Activated naive CD8-positive, alpha-beta T cell treated with anti-CD3 and anti-CD28 coated beads for 36 hours (primary cell): ENCODE measurements at places on chromosomes 16 and 17.

DNA sequence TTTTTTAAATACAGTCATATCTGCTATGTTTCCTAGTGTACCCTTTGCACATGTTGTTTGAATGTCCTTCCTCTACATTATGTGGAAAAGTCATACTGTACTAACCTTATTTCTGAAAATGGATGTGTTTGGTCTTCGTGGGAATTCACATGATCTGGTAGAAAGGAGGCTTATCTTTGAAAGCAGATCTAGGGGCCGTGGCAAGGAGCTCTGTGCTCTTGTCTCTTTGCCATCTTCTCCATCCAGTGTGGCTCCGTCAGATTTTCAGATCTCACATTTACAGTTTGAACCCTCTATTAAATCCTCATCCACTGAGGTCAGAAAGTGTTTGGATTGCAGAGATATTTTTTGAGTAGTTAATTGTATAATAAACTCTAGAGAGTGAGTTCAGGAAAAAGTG is 32.9 kb downstream of the MAP2K4 start:
- peak overlapping the region; percentile 85 for H3K27ac ChIP-seq
- no peaks in the 10 kb centered on the region for H3K27me3 ChIP-seq
- H3K36me3 ChIP-seq, result peaks cover 23% of the 10 kb centered on the region
- DNase-seq, result no peak
- peaks cover 82% of the 10 kb centered on the region for H3K4me1 ChIP-seq
- peak overlapping the region; percentile 63 for H3K4me3 ChIP-seq

DNA sequence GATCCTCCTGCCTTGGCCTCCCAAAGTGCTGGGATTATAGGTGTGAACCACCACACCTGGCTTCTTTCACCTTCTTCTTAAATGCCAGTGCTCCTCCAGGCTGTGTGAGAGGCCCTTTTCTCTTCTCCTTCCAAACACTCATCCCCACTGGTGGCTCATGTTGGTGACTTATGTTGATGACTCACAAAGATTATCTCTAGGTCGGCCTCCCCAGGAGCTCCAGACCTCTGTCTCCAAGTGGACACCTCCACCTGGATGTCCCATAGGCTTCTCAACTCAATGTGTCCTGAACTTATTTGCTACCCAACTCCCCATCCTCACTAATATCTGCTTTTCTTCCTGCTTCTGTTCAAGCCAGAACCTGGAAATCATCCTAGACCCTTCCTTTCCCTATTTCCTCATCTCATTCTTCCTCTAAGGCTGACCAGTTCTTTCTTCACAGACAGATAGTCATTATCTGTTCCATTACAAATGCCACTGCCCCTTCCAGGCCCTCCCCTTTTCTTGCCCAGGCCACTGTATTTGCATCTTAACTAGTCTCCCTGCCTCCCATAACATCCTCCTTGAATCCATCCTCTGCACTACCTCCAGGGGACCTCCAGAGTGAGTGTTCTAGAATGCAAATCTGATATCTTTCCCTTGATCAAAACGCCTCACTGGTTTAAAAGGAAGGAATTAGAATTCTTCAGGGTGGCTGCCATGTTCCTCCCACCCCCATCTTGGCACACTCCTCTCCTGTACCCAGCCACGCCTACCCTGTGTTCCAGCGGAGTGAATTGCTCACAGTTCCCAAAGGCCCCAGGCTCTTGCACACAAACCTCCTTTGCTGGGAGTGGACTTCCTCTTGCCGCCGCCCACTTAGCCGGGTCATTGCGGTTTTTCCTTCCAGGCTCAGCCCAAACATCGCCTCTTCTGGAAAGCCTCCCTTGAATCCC is 34.8 kb upstream of the FBXO47 start:
- peaks cover 6% of the 10 kb centered on the region for H3K36me3 ChIP-seq
- H3K27ac ChIP-seq, result no peak overlapping the region
- H3K27me3 ChIP-seq, result no peaks in the 10 kb centered on the region
- peaks cover 22% of the 10 kb centered on the region for H3K4me1 ChIP-seq
- no peak for DNase-seq
- no peak overlapping the region for H3K4me3 ChIP-seq

- H3K4me3 ChIP-seq, result no peak overlapping the region
- H3K36me3 ChIP-seq, result peaks cover 44% of the 10 kb centered on the region
- no peak overlapping the region for H3K27ac ChIP-seq
- DNase-seq, result peak; percentile 39
- H3K4me1 ChIP-seq, result peaks cover 60% of the 10 kb centered on the region
Measured at GRCh38 chr17:14205992-14206461, 30.6 kb downstream of the CDRT15 start.

- no peak for DNase-seq
- peaks cover 16% of the 10 kb centered on the region for H3K27me3 ChIP-seq
- H3K36me3 ChIP-seq, result peaks cover 2% of the 10 kb centered on the region
- H3K4me3 ChIP-seq, result no peak overlapping the region
Measured at GRCh38 chr17:81722184-81723120, 10.4 kb downstream of the SLC25A10 start.

DNA sequence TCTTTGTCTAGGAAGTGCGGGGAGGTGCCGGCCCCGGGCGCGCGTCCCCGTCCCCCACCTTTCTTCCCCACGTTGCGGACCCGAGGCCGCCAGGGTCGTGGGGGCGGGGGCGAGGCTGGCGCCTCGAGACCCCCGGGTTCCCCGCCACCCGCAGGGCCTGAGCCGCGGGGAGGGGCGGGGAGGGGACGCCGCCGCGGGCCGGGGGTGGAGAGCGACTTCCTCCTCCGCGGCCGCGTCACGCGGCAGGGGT is 1.8 kb upstream of the ACTG1 start:
- H3K4me3 ChIP-seq, result peak overlapping the region; percentile 87
- peaks cover 23% of the 10 kb centered on the region for H3K4me1 ChIP-seq
- H3K36me3 ChIP-seq, result peaks cover 29% of the 10 kb centered on the region
- peaks cover 7% of the 10 kb centered on the region for H3K27me3 ChIP-seq

DNA sequence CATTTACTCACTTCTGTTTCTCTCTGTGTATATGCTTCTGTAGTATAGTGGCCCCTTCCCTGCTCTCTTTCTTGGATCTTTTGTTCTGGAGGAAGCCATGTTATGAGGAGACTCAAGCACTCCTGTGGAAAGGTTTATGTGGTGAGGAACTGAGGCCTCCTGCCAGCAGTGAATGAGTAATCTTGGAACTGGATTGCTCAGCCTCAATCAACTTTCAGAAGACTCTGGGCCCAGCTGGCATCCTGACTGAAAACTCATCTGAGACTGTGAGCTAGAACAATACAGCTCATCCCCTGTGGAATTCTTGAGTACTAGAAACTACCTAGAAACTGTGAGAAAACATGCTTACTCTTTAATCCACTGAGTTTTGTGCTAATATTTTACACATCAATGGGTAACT is 133.1 kb upstream of the ZKSCAN2 start:
- no peak for DNase-seq
- H3K27me3 ChIP-seq, result peaks cover 4% of the 10 kb centered on the region

DNA sequence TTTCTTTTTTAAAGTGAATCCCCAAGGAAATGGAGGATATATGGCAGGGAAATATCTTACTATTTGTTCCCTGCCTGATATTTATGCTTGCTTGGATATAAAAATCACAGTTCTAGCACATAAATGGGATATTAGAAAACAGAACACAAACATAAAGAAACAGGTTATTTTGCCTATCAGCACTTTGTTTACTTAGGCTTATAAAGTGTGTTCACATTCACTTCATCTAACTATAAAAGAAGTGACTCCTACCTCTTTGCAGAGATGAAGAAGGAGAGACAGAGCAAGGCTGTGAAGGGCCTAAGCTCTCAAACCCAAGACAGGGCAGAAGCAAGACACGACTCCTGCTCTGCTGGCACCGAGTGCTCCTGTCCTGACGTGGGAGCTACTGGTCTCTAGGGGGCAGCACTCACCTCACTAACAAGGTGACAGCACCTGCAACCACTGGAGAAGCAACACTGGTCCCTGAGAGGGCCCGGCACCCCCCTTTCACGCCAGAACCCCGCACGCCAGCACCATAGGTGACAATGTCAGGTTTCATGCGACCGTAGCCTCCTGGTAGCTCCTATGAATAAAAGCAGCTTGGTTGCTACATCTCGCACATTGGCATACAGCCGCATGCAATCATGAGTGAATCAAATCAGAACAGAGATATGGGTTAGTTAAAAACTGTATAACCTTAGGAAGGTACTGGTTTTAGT is 32.0 kb downstream of the MBTPS1 start:
- H3K4me1 ChIP-seq, result peaks cover 36% of the 10 kb centered on the region
- H3K27ac ChIP-seq, result no peak overlapping the region
- peaks cover 30% of the 10 kb centered on the region for H3K36me3 ChIP-seq
- peak; percentile 66 for DNase-seq
- H3K27me3 ChIP-seq, result no peaks in the 10 kb centered on the region
